ENCODE measurements at places on chromosomes 3 and 15. TPM values are rescaled to one million over a fixed set of nuclear protein-coding genes. Genes with fewer than 3 reads are reported as not detected.
A peak's percentile ranks its signal among the peaks of the same experiment; 100 is the strongest.

The NR2E3 gene
- 2.1 TPM for total RNA-seq

The MAPKAPK3 gene
- total RNA-seq: 88.2 TPM

The ACY1 gene
- total RNA-seq: 52.2 TPM

The TLR9 gene
- 0.30 TPM for total RNA-seq

The C2CD4A gene
- total RNA-seq: 0.09 TPM

- H3K4me1 ChIP-seq: no peaks in the 10 kb centered on the region
- no peaks in the 10 kb centered on the region for H3K36me3 ChIP-seq
These were observed 2.2 kb downstream of the PTPRG start for GRCh38 chr3:61563313-61564271.

DNA sequence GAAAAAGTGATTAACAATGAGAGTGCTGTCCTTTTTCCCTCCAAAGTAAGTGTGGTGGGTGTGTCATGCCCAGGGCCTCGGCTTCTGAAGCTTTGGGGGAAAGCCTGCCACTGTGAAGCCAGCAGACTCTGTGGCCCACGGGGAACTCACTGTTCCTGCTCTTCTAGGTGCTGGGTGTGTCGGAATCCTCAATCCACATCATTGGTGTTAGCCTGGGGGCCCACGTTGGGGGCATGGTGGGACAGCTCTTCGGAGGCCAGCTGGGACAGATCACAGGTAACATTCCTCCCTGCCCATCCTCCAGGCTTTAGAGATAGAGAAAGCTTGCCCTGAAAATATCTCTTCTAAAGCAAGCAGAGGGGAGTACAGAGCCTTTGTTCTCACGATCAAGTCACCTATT lies 11.6 kb downstream of the PLA1A start:
- H3K4me1 ChIP-seq: no peaks in the 10 kb centered on the region
- no peaks in the 10 kb centered on the region for H3K36me3 ChIP-seq
- no peak for DNase-seq

- peak overlapping the region; percentile 51 for H3K4me3 ChIP-seq
- H3K4me1 ChIP-seq: peaks cover 28% of the 10 kb centered on the region
- DNase-seq: no peak
These were observed 842 bp downstream of the PCCB start for GRCh38 chr3:136250903-136251460.

DNA sequence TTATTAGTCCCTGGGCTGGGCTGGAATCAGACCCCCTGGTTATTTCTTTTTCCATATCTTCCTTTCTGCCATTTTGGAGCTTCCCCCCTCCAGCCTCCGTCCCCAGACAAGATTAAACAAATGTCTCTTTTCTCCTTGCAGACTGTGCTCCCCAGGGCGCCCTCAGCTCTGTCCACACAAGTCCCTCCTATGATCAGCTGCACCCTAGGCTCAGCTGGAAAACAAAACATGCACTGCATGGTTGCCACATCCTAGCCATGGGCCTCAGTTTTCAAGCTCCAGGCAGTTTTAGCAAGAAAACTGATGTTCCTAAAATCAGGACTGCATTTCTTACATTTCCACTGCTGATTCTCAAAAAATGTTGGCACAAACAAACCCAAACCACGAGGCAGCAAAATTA lies 23.5 kb upstream of the RFTN1 start:
- no peaks in the 10 kb centered on the region for H3K4me1 ChIP-seq
- H3K27me3 ChIP-seq: peaks cover 19% of the 10 kb centered on the region
- DNase-seq: no peak
- H3K4me3 ChIP-seq: no peak overlapping the region

GRCh38 chr3:68861521-68861920 lies 70.8 kb downstream of the TAFA4 start:
- H3K4me3 ChIP-seq: no peak overlapping the region
- no peak overlapping the region for H3K27ac ChIP-seq
- DNase-seq: no peak
- H3K27me3 ChIP-seq: no peaks in the 10 kb centered on the region
- H3K36me3 ChIP-seq: no peaks in the 10 kb centered on the region

- H3K4me1 ChIP-seq: peaks cover 16% of the 10 kb centered on the region
- DNase-seq: no peak
- H3K4me3 ChIP-seq: no peak overlapping the region
- no peaks in the 10 kb centered on the region for H3K36me3 ChIP-seq
- no peak overlapping the region for H3K27ac ChIP-seq
- H3K27me3 ChIP-seq: no peaks in the 10 kb centered on the region
These were observed 81.4 kb downstream of the CGNL1 start for GRCh38 chr15:57457726-57458125.

Measured in PC-9 (cell line).